Stimulated activated CD8-positive, alpha-beta memory T cell treated with anti-CD3 and anti-CD28 coated beads, Interleukin-15, amount 100 ng/mL, for 24 hours (primary cell): ENCODE measurements at places on chromosomes 2 and 18.

DNA sequence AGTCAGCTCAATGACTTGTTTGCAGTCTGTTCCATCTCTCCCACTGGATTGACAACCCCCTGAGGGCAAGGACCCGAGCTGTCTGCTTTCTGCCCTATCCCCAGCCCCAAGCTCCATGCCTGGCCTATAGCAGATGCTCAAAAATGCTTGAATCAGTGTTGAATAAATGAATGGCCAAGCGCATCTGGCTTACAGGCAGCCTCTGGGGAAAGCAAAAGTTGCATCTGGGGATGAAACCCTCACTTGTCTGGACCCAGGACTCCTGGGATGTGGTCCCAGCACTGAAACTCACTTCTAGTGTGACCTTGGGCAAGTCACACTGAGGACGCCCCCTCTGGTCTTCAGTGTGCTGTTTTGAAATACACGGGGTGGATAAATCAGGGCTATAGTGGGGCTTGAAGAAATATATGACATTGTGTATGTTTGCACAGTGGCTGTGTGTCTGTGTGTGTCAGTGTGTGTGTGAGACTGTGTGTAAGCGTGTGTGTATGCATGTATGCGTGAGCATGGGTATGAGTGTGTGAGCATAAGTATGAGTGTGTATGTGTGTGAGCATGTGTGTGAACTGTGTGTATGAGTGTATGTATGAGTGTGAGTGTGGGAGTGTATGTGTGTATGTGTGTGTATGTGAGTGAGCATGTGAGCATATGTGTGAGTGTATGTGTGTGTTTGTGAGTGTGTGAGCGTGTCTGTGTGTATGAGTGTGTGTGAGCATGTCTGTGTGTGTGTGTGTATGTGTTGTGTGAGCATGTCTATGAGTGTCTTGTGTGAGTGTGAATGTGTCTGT lies 27.8 kb upstream of the TNS1 start:
- no peak for DNase-seq

DNA sequence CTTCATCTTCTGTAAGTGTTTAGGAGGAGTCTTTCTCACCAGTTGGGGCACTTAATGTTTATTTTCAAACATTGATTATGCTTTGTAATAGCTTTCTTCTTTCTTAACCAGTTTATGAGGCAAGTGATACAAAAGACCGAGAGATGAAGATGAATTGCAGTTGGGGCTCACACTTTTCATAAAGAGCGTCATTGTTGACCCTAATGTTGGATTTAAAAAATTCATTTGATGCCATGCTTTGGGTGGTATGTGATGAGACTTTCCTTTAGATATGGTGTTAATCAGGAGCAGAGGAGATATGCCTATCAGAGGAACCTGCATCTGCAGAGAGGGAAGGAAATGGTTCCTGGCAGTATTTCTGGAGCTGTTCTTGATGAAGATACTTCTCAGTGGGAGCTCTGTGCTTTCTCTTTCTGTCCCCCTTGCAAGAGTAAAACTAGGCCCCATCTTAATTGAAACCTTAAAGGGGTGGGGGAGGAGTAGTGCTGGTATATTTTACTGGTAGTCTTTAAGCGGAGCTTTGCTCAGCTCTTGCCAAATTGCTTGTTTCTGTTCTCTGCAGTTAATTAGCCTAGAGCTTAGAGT lies 2.3 kb downstream of the EML4 start:
- no peak for DNase-seq

GRCh38 chr2:37561615-37562569 lies 109.5 kb downstream of the CDC42EP3 start:
- no peak for DNase-seq

DNA sequence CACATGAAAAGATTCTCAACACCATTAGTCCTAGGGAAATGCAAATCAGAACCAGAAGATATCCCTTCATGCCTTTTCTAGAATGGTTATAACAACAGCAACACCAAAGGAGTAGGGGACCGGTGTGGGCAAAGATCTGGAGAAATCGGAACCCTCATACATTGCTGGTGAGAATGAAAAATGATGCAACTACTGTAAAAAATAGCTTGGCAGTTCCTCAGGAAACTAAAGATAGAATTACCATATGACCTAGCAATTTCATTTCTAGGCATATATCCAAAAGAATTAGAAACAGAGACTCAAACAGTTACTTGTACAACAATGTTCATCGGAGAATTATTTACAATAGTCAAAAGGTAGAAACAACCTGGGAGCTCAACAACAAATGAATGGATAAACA lies 29.2 kb upstream of the CDH7 start:
- DNase-seq, result no peak

DNA sequence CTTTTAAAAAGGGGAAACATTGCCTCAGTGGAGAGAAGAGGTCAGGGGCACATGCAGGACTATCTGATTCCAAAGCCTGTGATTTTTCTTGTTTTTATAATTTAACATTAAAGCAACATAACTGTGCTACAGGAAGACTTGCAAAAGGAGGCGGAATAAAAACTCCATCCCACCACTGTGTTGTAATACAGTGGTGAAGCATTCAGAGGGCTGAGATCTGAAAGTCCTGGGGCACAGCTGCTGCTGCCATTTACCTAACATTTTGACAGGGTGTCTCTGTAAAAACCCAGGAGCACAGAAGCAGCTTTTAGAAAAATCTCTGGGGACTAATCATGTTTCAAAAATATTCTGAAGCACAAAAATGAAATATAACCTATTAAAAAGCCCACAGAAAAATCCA lies 97.6 kb downstream of the GRB14 start:
- DNase-seq, result no peak

- no peak for DNase-seq
Observed at GRCh38 chr2:198254536-198255090, 450.2 kb downstream of the PLCL1 start.

- no peak for DNase-seq
Observed at GRCh38 chr2:178397002-178397605, 53.9 kb downstream of the PRKRA start.

GRCh38 chr2:102592601-102593000 lies 26.8 kb upstream of the SLC9A2 start:
- no peak for DNase-seq

- DNase-seq, result no peak
Observed at GRCh38 chr2:238299803-238300202, 11.4 kb upstream of the PER2 start.

DNA sequence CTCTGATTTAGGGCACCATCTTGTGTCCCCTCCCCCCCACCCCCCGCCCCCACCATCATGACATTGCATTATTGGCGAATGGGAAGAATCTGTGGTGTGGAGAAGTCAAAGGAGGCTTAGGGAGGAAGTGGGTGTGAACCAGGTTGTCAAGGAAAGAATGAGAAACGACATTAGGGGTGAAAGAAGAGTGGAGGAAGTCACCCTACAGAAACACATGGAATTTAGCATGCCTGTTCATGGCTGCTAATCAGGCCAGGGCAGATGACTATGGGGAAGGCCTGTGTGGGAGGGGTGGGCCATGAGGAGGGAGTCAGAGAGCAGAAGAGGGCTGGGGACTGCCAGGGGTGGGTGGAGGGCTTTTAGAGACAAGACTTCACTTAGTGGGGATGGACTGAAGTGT lies 81.6 kb downstream of the AOX1 start:
- no peak for DNase-seq

DNA sequence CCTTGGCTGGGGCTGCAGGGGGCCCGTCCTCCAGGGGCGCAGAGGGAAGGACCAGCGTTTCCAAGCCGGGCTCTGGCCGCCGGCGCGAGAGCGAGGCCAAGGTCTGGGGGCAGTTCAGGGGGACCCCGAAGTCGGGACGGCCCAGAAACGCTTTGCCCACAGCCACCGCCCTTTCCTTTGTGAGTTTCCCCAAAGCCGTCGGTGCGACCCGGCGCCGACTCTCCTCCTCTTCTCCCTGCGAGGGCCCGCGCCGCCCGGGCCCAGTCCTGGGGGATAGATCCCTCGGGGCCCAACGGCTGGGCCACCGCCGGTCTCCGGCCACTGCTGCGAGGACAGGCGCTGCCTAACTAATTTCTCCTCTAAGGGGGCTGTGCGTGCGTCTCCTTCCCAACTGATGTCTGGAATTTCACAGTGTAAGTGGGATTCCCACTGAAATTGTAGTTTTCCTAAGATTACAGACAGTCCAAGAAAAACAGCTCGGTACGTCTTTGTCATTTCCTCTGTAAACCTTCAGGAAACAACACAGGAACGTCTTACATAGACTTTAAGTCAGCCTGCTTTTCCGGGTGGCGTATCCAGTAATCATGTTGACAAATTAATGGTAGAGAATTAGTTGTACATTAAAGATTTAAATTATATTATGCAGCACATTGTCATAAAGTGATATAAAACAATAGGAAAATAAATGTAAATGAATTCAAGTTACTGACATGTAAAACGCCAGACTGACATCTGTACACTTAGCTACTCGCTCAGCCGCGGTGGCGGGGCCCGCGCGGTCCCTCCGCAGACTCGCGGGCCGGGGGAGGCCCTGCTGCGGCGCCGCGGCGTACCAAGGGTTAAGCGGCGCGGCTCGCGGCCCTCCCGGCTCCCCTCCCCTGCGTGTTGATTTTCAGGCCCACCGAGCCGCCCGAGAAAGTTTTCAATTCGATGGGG lies 139.4 kb upstream of the SIX3 start:
- DNase-seq, result no peak

DNA sequence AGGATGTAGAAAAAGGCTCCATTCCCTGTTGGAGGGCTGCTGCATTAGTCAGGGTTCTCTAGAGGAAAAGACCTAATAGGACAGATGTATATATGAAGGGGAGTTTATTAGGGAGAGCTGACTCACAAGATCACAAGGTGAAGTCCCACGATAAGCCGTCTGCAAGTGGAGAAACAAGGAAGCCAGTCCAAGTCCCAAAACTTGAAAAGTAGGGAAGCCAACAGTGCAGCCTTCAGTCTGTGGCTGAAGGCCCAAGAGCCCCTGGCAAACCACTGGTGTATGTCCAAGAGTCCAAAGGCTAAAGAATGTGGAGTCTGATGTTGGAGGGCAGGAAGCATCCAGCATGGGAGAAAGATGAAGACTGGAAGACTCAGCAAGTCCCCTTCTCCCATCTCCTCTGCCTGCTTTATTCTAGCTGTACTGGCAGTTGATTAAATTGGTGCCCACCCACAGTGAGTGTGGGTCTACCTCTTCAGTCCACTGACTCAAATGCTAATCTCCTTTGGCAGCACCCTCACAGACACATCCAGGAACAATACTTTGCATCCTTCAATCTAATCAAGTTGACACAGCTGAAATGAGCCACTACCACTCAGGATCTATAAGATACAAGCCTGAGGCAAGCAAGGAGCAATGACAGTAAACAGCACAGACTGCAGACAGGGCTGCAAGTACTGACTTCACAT lies 30.0 kb upstream of the ATG16L1 start:
- DNase-seq, result no peak

DNA sequence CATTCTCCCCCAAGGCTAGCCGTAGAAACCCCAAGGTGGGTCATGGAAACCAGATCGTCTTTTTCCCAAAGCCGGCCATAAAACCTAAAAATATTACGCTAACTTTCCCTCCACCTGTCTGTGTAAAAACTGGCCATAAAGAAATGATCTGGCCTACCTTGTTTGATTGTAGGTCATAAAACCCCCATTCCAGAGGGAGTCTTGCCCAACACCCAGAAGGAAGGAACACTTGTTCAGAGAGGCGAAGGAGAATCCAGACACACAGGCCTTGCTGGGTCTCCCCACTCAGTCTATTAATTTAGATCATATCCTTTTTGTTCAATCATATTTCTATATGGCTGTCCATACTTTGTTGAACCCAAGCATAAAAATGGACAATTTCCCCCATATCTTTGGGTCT lies 344.7 kb downstream of the HRH4 start:
- DNase-seq, result no peak

- no peak for DNase-seq
Observed at GRCh38 chr2:101821059-101821805, 123.7 kb downstream of the MAP4K4 start.

DNA sequence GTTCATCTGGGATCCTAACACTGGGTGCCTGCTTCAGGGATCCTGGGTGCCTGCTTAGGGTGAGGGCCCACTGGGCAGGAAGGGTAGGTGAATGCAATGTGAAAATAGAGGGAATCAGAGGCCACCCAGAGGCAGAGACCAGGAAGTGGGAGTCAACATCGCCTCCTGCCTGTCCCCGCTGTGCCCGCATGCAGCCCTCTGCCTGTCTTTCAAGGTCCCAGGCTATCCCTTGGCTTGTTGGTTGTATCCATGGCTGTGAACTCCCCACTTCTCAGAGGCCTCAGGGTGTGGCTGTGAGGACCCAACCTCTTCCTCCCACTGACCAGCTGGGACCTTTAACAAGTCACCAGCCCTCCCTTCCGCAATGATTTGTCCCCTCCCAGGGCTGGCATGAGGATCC lies 26.5 kb downstream of the PSD4 start:
- no peak for DNase-seq

GRCh38 chr2:3172265-3172935 lies 205.2 kb downstream of the EIPR1 start:
- DNase-seq, result no peak

- DNase-seq, result no peak
Observed at GRCh38 chr2:18940184-18940583, 350.8 kb upstream of the NT5C1B start.

GRCh38 chr2:231413921-231414476 lies 18.5 kb downstream of the B3GNT7 start:
- DNase-seq, result no peak

DNA sequence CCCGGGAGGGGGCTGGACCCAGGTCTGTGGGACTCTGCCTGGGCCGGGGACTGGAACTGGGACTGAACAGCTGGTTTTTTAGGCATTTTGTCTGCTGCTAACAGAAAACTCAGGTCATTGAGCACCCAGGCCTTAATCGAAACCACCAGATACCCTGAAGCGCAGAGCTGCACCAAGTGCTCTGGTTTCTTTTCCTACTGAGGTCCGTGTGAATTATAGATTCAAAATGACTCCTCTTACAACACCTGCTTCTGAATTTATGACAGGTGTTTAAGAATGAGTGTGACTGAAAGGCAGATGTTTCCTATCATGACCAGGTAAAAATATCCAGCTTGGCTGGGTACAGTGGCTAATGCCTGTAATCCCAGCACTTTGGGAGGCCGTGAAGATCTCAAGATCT lies 47.8 kb downstream of the TRAPPC12 start:
- no peak for DNase-seq

GRCh38 chr2:79084495-79085135 lies 3.2 kb downstream of the REG1B start:
- DNase-seq, result no peak

GRCh38 chr2:154495455-154495868 lies 203.0 kb upstream of the KCNJ3 start:
- DNase-seq, result no peak
